Activated CD4-positive, alpha-beta T cell treated with anti-CD3 and anti-CD28 coated beads for 1 hour (primary cell): ENCODE measurements at places on chromosomes 13 and 19.

- DNase-seq, result no peak
Measured at GRCh38 chr13:24075137-24075975, 85.2 kb upstream of the SPATA13 start.

DNA sequence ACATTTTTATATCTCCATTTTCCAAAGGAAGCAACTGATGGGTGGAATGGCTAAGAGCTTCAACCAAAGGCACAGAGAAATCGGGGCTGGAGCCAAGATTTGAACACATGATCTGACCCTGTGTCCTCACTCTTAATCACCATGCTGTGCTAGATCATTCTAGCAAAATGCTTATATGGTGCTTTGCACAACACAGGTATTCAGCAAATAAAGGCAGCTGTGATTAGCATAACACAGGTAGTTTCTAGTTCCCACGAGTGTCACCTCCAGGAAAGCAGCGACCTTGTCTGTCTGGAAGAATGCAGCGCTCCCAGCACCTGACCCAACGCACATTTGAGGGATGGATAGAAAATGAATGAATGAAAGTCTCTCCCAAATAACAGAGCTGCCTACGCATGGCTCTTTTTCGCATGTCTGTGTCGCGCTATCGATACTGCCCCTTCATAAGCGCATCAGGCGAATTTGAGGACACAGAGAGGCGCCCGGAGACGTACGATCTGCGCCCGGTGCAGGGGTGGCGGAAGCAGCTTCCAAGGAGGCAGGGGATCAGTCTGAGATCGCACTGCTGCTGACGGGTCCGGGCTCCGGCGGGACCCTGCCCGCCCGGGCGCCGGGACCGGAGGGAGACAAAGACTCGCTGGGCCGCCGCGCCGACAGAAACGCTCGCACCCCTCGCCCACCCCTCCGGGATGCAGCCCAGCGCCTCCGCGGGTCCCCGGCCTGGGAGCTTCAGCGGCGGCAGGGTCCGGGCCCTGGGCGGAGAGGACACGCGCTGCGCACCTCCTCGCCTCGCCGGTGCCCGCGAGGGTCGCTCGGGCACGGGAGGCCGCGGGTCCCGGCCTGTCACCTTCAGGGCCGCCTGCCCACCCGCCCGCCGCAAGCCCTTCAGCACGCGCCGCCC is 609 bp downstream of the EPS15L1 start:
- no peak for DNase-seq

DNA sequence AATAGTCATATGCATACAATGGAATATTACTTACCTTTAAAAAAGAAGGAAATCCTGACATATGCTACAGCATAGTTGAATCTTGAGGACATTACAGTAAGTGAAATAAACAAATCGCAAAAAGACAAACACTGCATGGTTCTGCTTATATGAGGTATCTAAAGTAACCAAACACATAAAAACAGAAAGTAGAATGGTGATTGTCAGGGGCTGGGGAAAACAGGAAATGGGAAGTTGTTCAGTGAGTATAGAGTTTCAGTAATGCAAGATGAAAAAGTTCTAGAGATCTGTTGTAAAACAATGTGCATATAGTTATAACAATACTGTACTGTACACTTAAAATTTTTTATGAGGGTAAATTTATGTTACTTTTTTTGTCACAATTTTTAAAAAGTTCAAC is 219.4 kb downstream of the KLF5 start:
- no peak for DNase-seq

DNA sequence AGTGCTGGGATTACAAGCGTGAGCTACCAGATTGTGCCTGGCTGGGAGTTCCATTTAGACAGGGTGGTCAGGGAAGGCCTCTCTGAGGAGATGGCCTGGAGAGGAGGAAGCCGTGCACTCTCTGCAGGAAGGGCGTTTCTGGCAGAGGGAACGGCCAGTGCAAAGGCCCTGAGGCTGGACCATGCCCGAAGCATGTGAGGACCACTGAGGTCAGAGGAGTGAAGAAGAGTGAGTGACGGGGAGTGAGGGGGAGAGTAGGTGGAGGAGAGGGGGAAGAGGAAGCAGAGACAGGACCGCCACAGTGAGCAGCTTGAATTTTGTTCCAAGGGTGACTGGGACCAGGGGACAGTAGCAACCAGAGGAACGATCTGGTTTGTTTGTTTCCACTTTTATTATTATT is 32.6 kb downstream of the CELF5 start:
- DNase-seq, result no peak

- DNase-seq, result no peak
Measured at GRCh38 chr13:21707586-21707985, 36.7 kb downstream of the FGF9 start.

DNA sequence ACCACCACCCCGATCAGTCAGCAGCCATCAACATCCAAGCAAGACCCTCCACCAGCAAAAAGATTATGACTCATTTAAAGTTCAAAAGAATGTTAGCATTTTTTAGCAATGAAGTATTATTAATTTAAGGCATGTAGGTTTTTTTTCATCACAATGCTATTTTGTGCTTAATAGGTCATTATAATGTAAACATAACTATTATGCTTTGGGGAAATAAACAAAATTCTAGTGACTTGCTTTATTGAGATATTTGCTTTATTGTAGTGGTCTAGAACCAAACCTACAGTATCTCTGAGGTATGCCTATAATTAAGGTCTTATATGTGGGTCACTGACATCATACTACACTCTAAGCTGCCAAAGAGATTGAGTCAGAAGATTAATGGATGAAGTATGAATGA is 20.0 kb downstream of the KLF12 start:
- DNase-seq, result no peak

- no peak for DNase-seq
Measured at GRCh38 chr13:114025405-114025713, 51.5 kb upstream of the C13orf46 start.

DNA sequence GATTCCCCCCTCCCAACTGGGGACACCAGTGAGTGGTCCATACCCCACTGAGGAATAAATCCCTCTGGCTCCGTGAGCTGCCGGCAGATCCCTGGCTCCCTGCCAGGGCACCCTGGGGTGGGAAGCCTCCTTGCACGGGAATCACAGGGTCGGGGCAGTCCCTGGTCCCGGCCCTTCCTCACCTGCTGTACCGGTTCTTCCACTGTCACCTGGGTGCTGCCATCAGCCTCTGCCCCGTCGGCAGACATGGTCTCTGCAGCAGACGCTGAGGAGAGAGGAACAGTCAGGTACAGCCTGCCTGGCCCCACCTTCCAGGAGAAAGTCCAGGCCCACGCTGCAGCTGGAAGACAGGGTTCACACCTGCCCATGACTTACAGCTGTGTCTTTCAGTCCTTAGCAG is 6.3 kb downstream of the PLIN3 start:
- DNase-seq, result no peak

DNA sequence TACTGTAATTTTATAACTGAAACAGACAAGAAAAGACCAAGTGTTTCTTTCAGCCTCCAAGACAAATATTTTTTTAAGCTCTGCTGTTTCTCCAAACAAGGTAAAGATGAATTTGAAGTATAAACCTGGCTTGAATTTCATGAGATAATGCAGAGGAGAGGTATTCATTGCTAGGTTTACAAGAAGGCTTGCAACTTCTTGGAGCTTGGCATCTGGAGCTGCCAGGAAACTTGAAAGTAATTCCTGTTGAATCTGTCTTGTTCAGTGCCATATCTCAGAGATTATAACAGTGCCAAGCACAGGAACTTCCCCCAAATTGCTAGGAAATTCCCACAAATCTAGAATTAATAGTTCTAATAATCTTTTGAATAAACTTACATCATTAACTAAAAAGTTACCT is 70.9 kb downstream of the CDK8 start:
- DNase-seq, result no peak

GRCh38 chr19:437041-437440 is 23.8 kb downstream of the SHC2 start:
- DNase-seq, result no peak

GRCh38 chr19:29016926-29017760 is 195.8 kb downstream of the UQCRFS1 start:
- DNase-seq, result no peak

DNA sequence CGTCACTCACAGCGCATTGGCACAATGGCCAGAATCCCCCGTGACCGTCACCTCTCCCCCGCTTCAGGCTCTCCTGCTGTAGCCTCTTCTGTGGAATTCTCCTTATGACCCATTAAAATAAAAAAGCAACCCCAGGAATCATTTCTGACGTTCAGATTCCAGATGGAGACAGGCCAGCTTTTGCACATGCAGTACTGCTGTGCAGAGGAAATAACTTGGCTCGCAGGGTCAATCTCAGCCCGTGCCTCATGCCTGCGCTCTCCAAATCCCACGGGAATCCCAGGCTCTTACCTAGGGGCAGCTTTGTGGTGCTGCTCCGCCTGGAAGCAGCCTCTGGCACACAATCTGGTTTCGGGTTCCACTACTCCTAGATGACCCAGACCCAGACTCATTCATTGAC is 32.7 kb upstream of the SOX1 start:
- DNase-seq, result no peak

GRCh38 chr13:24203811-24204210 is 43.3 kb downstream of the SPATA13 start:
- no peak for DNase-seq

DNA sequence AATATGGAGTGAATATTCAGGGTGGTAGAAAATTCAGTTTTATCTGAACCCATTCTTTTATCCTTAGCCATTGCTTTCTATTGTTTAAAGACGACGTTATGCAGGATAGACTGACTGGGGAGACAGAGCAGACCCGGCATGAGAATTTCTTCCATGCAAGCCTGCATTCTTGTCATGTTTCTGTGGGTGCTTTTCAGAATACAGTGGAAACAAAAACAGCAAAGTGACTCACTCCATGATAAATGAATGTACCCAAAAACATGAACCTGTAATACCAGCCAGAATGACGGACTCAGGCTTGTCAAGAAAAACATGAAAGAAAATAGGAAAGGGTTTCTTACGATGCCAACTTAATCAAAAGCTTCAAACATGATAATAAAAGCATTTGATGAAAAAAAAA is 924.0 kb downstream of the EFNB2 start:
- DNase-seq, result no peak

- DNase-seq, result no peak
Measured at GRCh38 chr19:1698636-1699035, 46.2 kb upstream of the TCF3 start.

DNA sequence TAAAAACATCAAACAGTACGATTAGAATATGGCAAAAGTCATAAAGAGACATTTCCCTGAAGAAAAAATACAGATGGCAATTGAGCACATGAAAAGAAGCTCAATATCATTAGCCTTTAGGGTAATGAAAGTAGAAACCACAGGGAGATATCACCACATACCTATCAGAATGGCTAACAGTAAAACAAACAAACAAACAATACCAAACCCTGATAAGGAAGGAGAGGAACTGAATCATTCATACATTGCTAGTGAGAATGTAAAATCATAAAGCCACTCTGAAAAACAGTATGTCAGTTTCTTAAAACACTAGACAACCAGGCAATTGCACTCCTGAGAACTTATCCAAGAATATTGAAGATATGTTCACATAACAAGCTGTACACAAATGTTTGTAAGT is 1342.5 kb upstream of the SLC10A2 start:
- no peak for DNase-seq

DNA sequence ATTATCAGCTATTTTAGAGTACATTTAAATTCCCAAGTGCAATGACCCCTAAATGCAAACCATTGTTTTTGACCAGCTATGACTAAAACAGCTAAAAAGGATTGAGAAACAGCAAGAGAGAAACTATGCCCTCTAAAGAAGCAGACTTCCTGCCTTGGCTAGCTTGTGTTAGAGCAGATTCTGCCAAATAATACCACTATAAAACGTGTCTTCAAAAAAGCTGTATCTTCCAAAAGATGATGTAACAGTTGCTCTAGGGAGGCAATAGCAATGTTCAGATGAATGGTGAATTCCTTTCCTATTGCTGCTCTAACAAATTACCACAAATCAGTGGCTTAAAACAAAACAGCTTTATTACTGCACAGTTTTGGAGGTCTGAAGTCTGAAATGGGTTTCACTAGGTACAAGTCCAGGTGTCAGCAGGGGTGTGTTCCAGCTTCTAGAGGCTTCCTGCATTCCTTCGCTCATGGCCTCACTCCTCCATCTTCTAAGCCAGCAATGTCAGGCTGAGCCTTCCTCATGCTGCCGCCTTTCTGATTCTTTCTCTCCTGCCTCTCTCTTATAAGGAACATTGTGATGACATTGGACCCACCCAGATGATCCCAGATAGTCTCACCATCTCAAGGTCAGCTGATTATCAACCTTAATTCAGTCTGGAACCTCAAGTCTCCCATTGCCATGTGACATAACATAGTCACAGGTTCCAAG is 84.5 kb downstream of the LRRC63 start:
- no peak for DNase-seq

GRCh38 chr13:32720026-32720425 is 133.8 kb downstream of the PDS5B start:
- no peak for DNase-seq

GRCh38 chr13:46550822-46551221 is 2.1 kb upstream of the LRCH1 start:
- DNase-seq, result no peak

DNA sequence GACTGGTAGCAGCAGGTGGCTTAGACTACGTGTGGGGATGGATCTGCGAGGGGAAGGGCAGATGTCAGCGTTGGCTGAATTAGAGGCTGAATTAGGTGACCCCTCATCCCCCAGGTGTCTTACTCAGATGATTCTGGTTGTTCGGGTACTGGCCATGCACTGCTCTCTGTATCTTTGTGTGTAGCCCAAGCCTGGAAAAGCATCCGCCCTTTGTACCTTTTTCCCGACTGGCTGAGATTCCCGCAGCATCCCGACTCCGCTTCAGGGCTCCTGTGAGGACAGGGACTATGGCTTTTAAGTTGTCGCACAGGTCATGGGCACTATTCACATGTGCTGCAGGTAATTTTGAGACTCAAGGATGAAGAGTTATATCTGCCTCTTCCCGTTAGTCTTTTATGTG is 7.2 kb downstream of the TFDP1 start:
- no peak for DNase-seq

- DNase-seq, result no peak
Measured at GRCh38 chr19:1035998-1036621, 3.8 kb upstream of the ABCA7 start.

DNA sequence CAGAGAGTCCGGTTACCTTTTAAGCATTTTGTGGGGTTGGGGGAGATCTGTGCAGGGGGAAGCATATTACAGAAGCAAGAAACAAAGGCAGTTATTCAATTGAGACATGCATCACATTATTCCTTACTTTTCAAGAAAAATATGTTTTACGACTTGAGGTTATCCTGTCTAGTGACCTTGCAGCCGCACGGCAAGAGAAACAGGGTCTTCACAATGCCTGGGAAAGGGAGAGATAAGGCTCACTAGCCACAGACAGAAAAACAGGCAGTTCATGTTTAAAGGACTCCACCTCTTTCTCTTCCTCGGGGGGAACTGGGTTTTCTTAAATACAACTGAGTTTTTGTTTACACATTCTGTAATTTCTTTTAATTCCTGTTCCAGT is 536 bp upstream of the NCR1 start:
- DNase-seq, result no peak

DNA sequence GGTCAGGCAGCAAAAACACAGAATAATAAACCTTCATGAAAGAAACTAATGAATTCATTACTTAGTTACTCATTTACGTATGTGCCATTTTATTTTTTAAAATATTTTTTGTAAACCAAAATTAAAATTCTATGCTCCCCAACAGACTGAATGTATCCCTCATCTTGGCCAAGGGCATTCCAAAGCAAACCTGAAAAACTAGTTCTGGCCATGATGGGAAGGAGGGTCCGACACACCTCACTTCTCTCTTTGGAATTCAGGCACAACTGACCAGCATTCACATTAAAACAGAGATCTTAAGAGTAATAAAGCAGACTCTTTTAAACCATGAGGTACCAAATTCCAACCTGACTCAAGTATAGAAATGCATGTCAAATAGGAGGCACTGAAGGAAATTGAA is 1576.9 kb upstream of the SPRY2 start:
- no peak for DNase-seq

- DNase-seq, result no peak
Measured at GRCh38 chr13:33052506-33053280, 36.5 kb downstream of the KL start.
